ENCODE measurements at places on chromosomes 1 and 21.

DNA sequence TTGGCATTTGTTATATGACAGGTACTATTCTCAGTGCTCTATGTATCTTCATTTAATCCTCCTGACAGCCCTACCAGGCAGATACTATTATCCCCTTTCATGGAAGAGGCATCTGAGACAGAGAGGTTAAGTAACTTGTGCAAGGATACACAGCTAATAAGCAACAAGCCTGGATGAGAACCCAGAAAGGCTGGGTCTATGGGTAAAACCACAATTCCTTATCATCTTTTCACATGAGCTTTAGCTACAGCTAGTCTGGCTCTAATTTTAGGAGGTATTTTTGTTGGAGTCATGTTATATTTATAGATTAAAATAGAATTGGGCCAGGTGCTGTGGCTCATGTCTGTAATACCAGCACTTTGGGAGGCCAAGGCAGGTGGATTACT lies 27.7 kb downstream of the DNTTIP2 start:
- DNase-seq, result no peak

DNA sequence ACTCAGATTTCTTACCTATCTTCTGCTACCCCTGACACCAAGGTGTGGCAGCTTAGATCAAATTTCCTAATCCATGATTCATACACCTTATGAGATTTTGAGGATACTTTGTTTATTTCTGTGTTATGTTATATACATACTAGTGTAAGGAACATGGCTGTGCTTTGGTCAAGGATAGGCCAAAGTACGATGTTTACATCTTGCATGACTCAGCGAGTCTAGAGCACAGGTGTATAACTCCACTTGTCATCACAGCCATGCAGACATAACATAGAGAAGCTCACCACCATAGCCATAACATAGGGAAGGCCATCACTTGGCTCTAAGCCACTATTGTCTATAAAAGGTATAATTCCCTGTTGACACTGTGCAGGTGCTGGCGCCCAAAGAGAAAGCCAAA lies 61.2 kb downstream of the GBP6 start:
- no peak for DNase-seq

GRCh38 chr1:3658231-3658615 lies 5.9 kb downstream of the TP73 start:
- DNase-seq, result no peak

GRCh38 chr1:70041317-70042045 lies 163.9 kb downstream of the LRRC40 start:
- no peak for DNase-seq

- peak; percentile 6 for DNase-seq
These were observed 853.4 kb downstream of the KCNT2 start for GRCh38 chr1:195754874-195755273.

- no peak for DNase-seq
These were observed 11.2 kb downstream of the LAPTM5 start for GRCh38 chr1:30746212-30747032.

GRCh38 chr1:28517649-28517999 lies 11.8 kb downstream of the RCC1 start:
- no peak for DNase-seq

- no peak for DNase-seq
These were observed 91.6 kb upstream of the FOXD3 start for GRCh38 chr1:63230722-63231121.

DNA sequence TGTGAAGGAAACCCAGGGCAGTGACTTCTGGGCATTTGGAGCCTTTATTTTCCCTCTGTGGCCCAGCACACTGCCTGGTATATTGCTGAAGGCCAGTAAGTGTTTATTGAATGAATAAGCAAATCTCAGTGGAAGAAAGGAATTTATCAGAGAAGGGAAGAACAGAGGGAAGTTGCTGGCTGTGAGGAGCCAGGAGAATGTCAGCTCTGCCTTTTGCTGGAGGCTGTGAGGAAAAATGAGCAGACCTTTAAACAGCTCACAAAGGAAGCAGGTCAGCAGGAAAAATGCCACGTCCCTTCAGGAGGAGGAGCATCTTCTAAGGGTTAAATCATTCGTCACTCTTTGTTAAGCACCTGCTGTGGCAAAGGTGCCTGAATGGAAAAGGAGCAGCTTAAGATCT lies 75.9 kb downstream of the GIPC2 start:
- DNase-seq, result no peak

- DNase-seq, result no peak
These were observed 75.4 kb downstream of the VWA5B1 start for GRCh38 chr1:20366056-20366462.

DNA sequence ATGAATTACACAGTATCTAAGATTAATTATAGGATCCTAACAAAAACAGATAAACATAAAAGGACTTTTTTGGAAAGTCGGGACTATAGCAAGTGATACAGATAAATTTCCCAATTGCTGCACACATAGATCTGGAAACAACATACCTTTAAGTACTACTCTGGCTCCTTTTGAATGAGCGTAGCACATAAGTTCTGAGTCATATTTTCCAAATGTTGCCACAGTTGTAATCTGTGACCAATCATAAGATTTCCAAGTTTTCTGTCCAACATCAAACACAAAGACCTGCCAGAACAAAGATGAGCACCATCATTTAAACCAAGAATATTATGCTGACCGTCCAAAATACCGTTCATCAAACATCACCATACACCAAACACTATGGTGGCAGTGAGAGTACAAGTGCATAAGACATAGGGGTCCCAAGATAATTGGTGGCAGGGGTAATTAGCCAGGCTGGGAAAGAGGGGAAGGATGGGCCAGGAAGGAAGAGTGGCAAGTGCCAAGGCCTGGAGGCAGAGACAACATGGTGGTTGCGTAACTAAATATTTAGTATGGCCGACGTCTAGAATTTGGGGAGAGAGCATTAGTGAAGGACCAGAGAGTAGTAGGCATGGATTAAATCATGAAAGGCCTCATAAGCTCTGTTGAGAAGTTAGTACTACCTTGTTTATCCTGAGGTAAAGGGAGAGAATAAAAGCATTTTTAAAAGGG lies 3.6 kb downstream of the CTBS start:
- peak; percentile 6 for DNase-seq

DNA sequence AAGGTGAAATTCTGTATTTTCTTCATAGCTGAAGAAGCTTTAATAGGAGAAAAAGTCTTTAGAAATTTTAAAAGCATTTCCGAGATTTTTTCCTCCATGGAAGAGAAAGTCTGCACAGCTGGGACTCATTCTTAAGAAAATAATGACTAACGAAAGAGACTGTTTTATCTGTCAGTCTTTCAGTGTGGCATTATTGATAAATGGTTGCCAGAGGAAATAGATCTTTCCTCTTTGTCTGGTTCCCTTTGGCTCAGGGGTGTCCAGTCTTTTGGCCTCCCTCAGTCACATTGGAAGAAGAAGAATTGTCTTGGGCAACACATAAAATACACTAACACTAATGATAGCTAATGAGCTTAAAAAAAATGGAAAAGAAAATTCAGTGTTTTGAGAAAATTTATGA lies 49.9 kb downstream of the KDM1A start:
- no peak for DNase-seq

DNA sequence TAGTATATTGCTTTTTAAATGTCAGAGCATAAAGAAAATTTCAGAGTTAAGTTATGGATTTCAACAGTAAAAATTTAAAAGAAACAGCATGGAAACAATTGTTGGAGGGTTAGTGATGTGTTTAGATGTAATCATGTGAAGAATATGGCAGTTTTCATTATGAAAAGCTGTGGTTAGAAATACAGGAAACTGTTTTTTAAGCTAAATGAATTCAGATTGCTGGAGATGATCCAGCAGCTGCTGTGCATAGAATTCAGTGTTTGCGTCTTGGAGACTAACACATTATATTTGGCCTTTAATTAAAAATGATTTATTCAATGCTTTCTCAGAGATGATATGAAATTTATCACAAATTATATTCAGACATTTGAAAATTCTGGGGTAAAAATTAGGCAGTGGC lies 273.6 kb upstream of the LRRC7 start:
- no peak for DNase-seq

- no peak for DNase-seq
These were observed 13.0 kb upstream of the ST6GALNAC5 start for GRCh38 chr1:76854255-76854654.

- no peak for DNase-seq
These were observed 36.7 kb upstream of the PLXNA2 start for GRCh38 chr1:208280681-208281450.

DNA sequence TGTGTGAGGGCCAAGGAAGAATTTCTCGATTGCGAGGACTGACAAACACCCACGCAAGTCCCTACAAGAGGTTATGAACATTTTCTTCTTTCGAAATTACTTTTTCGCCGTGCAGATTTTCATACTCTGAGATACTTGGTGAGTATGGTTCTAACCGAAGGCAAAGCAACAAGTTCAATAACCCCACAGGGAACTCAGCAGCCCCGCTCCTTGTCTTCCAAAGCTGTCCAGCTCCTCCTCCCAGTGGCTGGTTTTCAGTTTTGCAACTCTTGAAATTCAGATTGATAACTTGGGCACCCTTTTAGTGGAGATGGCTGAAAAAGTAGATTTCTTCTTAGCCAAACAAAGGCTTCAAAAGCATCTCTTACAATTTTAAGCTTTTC lies 154.4 kb downstream of the SETD4 start:
- DNase-seq, result no peak

DNA sequence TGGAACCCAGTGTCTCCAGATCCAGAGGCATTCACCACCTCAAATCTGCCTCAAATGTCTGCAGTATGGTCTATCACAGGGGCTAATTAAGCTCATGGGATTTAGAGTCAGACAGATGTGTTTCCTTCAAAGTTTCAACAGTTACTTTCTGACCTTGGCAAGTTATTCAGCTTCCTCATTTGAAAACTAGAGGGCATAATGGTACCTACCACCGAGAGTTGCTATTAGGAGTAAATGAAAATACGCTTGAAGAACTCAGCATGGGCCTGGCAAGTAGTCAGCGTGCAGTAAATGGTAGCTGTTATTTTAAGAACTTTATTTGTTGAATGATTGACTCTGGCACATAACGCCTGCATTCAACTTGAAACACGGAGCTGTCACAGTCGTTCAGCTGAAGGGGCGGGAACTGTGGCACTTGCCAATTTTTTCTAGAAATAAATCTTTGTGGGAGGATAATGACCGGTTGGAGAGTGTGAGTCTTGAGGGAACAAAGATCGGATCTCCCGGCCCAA lies 1.2 kb upstream of the CAP1 start:
- no peak for DNase-seq

DNA sequence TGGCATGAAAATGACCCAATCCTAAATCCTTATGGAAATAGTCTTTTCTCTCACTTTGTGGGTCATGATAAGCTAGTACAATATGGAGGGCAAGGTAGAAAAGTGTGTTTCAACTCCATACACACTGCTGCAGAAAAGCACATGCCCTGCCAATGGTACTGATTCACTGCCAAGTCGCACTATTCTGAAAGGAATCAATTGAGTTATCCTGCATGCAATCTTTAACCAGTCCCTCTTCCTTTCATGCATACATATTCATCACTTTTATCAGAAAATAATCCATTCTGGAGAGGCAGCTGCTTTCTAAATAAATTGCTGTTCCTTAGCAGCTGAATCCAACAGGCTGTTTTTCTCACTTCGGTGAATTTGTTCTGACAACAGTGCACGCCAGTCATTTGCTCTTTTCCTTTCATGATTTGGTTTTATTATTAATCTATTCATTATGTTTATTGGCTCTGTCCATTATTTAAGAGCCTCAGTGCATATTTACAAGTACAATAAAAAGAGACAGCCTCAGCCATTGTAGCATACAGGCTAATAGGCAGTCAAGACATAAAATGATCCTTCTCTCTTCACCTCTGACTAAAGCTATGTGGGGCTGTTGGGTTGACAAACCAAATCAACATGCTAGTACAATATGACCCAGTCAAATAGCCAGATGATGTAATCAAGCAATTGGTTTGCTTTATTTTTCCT lies 108.8 kb downstream of the CHD1L start:
- no peak for DNase-seq

Data from activated CD4-positive, alpha-beta T cell treated with anti-CD3 and anti-CD28 coated beads, Interleukin-2, amount 50 U/mL, for 16 hours (primary cell).